ENCODE measurements at places on chromosomes 1 and 21.

DNA sequence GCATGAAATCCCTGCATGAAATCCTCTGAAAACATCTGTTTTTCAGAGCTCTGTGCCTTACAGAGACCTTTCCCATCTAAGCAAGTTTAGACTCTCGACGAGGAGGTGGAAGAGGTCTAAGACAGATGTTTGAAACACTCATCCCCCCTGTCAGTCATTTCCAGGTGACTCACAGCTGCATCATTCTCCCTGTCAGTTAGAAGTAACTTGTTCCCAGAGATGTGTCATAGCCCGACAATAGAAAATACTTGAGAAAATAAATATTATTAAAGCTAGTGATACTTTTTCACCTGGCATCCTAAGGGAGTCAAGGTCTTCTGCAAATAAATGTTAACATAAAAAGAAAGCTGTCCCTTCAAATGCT, 41.6 kb upstream of the SEC16B start:
- peak; percentile 56 for DNase-seq

DNA sequence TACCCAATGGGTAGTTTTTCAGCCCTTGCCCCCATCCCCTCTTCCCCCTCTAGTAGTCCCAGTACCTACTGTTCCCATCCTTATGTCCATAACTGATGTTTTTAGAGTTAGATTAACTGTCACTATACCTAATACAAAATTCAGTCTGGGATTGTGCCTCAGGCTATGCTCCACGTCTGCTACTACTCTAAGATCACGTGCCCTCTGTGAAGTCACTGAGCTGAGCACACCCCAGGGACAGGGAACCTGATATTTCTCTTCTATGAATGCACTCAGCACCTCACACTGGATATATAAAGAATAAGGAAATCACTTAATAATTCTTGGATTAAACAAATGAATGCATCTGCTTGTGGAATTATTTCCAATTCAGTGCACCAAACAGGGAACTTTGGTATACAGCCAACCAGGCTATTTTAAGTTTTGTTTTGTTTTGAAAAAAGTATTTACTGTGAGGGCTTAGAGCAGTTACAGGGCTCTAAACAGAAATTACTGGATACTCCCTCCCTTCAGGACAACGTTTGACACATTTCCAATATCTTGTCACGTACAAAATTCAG, 307.9 kb downstream of the SMYD3 start:
- DNase-seq, result no peak

GRCh38 chr1:7149080-7149838, 364.0 kb downstream of the CAMTA1 start:
- no peak for DNase-seq

GRCh38 chr1:226029568-226030225, 30.6 kb upstream of the SDE2 start:
- DNase-seq, result no peak

- no peak for DNase-seq
These were observed 11.5 kb downstream of the OSCP1 start for GRCh38 chr1:36438715-36439114.

GRCh38 chr1:11646317-11646716, 7.9 kb downstream of the FBXO2 start:
- no peak for DNase-seq

GRCh38 chr21:33839167-33839716, 76.4 kb downstream of the ATP5PO start:
- no peak for DNase-seq

GRCh38 chr21:42820616-42821465, 58.5 kb downstream of the WDR4 start:
- no peak for DNase-seq

- DNase-seq, result no peak
These were observed 170.8 kb downstream of the PLA2G4A start for GRCh38 chr1:186999506-186999905.

- DNase-seq, result no peak
These were observed 51.9 kb upstream of the C8B start for GRCh38 chr1:57017717-57018116.

DNA sequence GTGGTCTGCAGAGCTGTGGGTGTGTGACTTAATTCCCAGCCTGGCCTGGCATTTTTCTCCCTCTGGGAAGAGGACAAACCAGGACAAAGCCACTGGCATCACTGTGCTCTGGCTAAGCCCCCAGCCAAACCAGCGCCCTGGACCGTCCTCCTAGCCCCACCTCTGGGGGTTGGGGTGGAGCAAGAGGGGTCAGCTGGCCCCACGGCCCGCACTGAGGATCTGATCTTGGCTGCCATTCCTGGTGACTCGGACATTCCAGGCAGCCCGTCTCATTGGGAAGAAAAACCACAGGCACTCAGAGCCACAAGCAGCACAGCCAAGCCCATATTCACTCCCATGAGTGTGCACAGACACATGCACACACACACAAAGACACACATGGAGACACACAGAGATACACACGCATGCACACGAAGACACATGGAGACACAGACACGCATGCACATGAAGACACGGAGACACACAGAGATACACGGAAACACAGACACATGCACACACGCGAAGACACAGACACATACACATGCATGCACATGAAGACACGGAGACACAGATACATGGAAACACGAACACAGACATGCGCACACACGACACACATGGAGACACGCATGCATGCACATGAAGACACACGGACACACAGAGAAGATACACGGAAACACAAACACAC, 2.3 kb upstream of the MXRA8 start:
- peak; percentile 91 for DNase-seq

- DNase-seq, result no peak
These were observed 21.7 kb upstream of the PIGC start for GRCh38 chr1:172465617-172466016.

GRCh38 chr1:21084111-21084810, 92.4 kb downstream of the EIF4G3 start:
- no peak for DNase-seq

- DNase-seq, result no peak
These were observed 43.2 kb upstream of the RUNX3 start for GRCh38 chr1:24973315-24973714.

- DNase-seq, result no peak
These were observed 183.1 kb downstream of the ZSCAN20 start for GRCh38 chr1:33655496-33655895.

GRCh38 chr1:67723620-67724019, 38.6 kb downstream of the GADD45A start:
- DNase-seq, result peak; percentile 85

DNA sequence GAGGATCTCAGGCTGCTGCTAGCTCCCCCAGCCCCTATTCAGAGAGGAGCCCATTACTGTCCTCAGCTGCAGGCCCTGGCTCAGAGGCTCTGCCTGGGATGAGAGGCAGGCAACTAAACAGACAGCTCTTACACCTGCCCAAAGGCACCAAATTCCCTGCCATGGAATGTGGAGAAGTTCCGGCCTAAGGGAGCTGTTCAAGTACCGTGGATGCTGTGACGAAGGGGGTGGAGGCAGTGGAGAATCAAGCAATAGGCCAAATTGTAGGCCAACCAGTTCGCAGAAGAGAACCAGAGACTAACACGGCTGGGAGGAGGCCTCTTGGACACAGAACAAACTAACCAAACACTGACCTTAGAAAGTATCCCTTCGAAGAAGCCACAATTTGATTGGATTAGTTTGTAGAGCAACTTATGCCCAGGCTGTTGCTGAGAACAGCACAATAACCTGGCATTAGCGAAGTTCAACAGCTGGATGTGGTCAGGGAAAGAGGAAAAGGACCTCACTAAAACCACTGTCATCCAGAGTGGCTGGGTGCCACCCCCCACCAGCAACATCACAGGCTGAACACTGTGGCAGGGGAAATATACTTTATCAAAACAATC, 3.6 kb downstream of the C1orf174 start:
- no peak for DNase-seq

DNA sequence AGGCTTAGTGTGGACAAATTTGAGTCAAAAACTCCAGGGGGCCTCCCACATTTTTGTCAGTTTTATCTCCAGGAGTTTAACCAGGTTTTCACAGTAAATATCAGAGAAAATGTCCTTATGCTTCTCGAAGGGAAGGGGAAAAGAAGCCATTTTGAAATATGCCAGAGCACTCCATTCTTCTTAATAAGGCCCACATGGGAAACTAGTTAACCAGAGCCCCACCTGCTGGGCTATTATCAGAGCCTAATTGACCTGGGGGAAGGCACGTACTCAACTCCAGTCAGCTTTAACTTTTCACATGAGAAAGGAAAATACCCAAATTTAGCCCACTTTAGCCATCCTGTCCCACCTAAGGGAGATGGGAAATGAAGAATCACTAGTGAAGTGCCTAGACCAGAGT, 296.3 kb downstream of the PTBP2 start:
- no peak for DNase-seq

- DNase-seq, result no peak
These were observed 579.6 kb downstream of the USP25 start for GRCh38 chr21:16309250-16309971.

DNA sequence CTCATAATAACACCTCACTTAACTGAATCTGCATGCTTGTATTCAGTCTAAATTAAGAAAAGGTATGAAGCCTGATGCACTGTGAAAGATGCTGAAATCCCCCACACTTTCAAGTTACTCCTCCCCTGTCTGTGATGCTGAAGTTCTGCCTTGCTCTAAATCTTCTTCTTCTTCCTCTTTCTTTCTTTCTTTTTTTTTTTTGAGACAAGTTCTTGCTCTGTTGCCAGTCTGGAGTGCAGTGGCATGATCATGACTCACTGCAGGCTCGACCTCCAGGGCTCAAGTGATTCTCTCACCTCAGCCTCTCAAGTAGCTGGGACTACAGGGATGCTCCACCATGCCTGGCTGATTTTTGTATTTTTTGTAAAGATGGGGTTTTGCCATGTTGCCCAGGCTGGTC, 231.0 kb upstream of the B3GALT2 start:
- peak; percentile 41 for DNase-seq

DNA sequence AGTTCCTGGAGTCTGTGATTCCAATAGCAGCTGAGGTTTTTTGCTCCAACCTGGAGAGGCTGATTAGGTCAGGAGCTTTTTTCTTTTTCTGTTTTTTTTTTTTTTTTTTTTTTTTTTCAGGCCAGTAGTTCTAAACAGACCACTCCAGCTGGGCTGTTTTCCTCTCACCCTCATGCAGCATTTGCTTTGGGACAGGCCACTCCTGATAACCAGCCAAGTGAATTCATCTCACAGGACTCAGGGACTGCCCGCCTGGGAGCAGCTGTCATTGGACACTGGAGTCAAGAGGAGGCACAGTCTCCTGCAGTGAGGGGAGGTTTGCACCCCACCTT, 22.9 kb downstream of the PLXNA2 start:
- no peak for DNase-seq

DNA sequence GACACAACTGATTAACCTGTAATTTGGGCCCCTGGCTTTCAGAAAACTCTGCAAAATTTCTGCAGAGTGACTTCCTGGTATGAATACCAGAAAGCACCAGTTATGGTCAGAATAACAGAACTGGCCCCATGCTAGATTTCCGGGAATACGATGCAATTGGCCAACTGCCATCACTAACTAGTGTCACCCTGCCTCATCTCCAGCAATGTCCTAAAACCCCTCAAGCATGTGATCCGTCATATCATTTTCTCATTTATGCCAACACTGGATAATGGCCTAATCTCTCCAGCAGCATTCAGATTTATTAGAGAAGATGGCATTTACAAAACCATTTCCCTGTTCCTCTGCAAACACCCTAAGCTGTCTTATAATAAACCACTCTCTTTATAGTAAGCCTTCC, 15.4 kb downstream of the KAZN start:
- DNase-seq, result peak; percentile 25

DNA sequence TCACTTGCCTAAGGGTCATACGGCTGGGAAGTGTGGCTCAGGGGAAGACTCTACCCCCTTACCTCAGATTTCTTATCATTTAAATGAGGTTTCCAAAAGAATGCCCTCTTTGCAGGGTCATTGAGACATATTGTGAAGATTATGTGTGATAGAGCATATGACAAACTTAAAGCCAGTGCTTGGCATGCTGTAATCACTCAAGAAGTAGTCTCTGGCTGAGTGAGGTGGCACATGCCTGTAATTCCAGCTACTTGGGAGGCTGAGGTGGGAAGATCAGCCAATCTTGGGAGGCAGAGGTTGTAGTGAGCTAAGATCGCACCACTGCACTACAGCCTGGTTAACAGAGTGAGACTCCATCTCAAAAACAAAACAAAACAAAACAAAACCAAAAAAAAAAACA, 7.5 kb upstream of the LDLRAD2 start:
- DNase-seq, result no peak

- DNase-seq, result no peak
These were observed 17.1 kb upstream of the UBL4B start for GRCh38 chr1:110094931-110095654.

- no peak for DNase-seq
These were observed 89.5 kb upstream of the KCTD3 start for GRCh38 chr1:215477632-215478031.

DNA sequence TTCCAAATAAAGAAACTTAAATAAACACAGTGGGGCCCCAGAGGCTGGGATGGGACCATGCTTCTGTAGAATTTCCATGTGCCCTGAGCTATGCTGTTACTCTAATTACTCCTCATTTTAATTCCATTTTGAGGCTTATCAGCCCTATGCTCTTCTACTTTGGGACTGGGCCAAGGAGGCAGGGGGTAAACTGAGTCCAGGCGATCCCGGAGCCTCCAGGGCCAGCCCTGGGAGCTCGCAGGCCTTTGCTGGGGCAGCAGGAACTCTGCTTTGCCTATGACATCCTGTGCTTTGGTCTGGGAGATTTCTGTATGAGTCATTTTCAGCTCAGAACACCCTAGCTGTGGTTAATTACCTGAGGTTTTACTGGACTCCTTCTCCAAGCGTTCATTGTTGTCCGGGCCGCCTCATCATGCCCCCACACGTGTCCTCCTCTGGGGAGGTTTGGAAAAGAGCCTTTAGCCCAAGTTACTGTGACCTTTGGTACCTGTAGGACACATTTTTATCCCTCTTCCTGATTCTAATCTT, 95.7 kb downstream of the RHOU start:
- DNase-seq, result peak; percentile 85

DNA sequence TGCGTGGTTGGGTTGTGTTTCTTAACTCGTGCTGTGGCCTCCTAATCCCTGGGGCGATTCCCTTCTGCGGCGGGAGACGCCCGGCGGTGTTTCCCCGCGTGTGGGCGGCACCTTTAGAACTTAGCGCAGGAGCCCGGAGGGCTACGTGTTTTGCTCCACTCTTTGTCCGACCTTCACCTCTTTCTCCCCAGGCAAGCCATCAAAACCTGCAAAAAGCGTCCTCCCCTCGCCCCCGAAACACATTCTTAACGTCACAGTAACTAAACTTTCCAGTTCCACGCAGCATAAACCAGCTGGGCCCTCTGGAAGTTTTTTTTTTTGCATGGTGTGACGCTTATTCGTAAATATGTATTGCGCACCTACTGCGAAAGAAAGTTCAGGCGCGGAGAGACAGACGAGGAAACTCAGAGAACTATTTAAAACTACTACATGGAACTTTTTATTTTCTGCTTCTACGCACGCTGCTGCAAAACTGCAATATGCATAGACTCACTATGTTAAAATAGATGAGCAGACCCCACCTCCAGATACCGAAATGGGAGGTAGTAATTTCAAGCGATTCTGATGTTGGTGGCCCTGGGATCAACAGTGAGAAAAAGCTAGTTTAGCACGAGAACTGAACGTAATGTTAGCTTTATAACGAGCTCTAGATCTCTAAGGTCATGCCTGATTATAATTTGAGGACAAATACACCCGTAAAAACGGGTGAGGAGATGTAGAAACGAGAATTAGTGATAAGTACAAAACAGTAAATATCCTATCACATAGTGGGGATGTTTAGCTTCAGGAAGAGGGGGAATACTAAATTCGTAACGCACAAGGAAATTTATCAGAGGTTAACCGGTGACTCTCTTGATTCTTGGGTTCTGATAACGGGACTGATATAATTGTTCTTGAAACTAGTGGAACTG, 920 bp downstream of the MTR start:
- DNase-seq, result peak; percentile 20

GRCh38 chr1:4305526-4306301, 348.7 kb upstream of the AJAP1 start:
- peak; percentile 9 for DNase-seq
